ENCODE measurements at places on chromosomes 7 and 10. TPM values are rescaled to one million over a fixed set of nuclear protein-coding genes. Genes with fewer than 3 reads are reported as not detected.

GRCh38 chr7:139479620-139480019 is 3.9 kb downstream of the KLRG2 start:
- DNase-seq: no peak

- peak; percentile 47 for DNase-seq
These were observed 63.4 kb upstream of the DNAJB6 start for GRCh38 chr7:157273208-157274093.

EVX1 gene
- 0.10 TPM for total RNA-seq

C10orf143 gene
- total RNA-seq: 1.0 TPM

GRCh38 chr7:11403781-11404180 is 428.2 kb downstream of the THSD7A start:
- DNase-seq: no peak

- no peak for DNase-seq
These were observed 73.2 kb downstream of the PARP12 start for GRCh38 chr7:139989366-139990141.

GRCh38 chr10:121696854-121697253 is 98.6 kb upstream of the FGFR2 start:
- DNase-seq: no peak

- no peak for DNase-seq
These were observed 249.1 kb upstream of the SEMA3C start for GRCh38 chr7:81167934-81168333.

ANXA8 gene
- total RNA-seq: 0.72 TPM

GRCh38 chr10:98374217-98374985 is 40.6 kb downstream of the PYROXD2 start:
- no peak for DNase-seq

- DNase-seq: no peak
These were observed 134.1 kb downstream of the ZNF438 start for GRCh38 chr10:30897547-30897946.

DNA sequence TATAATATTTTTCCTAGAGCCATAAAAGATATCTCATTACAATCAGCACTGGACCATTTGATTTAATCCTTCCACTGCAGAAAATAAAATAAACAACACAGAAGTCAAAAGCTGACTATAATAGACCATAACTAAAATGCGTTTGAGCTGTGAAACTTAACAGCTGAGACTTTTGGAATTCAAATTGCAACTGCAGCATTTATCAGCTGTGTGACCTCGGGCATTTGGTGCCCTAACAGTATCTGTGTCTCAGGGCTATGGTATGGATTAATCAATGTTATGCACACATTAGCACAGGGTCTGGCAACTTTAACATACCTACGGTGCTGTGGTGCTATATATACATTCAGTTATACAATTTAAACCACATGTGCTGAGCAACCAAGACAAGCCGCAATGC is 160.1 kb downstream of the COL28A1 start:
- no peak for DNase-seq

PRKCQ gene
- total RNA-seq: 0.23 TPM

CNPY1 gene
- total RNA-seq: not detected

- no peak for DNase-seq
These were observed 14.4 kb upstream of the AHCYL2 start for GRCh38 chr7:129210256-129210988.

- DNase-seq: no peak
These were observed 18.5 kb downstream of the STRIP2 start for GRCh38 chr7:129452589-129453231.

VSIR gene
- 34.9 TPM for total RNA-seq

DNA sequence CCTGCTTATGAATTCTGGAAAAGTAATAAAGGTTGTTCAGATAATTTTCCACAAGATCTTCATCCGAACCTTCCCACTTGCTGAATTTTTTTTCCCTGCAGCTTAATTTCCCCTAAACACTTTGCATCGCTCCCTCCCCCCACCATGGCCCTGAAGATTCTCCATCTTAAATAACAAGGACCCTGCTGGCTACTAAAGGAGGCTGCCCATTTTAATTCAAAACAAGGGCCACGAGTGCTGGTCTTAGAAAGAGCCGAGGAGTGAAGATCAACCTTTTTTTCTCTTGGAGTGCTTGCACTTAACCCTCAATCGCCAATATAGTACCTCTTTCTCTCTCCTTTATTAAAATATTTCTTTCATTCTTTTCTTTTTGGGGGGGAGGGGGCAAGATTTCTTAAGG is 9.2 kb upstream of the SP8 start:
- no peak for DNase-seq

DNA sequence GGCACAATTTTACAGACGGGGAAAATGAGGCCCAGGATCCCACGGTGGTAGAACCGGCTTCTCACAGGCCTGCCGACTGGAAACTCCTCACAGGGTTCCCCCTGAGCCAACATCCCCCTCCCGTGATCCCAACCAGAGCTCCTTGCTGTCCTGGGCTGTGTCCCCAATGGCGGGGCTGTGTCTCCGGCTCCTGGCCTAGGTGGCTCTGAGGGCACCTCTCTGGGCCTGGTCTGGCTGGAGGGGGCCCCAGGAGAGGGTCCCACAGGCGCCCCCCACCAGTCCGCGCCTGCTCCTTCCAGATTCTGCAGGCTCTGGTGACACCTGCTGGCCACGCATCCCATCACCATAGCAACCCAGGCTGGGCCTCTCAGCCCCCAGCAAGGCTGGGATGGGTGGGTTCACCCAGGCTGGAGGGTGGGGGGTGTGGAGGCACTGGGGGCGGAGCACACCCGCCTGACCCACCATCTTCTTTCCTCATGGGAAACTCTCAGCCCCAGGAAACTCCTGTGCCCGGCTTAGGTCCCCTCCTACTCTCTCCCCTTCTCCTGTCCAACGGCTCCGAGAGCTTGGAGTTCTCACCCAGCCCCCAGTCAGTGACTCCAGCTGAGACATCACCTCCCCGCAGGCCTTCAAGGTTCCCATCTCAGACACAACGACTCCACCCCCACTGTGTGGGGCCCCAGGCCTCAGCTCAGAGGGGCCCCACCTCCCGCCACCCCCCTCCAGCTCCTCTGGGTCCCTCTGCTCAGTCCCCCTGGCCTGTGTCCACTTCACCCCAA is 27.1 kb upstream of the TNRC18 start:
- DNase-seq: no peak

PON1 gene
- not detected for total RNA-seq

DNA sequence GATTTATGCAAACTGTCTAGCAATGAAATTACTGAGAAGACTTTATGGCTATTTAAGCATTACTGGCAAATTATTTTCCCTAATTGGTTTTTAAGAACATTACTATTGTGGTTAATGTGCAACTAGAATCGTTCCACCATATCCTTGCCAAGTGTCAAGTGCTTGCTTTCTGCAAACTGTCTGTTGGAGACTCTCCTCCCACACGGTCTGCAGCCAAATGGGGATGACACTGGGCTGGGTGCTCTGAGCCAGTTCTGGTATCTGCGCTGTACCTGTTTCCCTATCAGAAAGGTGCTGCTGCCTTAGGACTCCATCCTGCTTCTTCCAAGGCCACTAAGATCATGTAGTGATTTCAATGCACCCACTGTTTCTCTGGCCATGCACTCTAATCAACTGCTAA is 110.4 kb downstream of the RAMP3 start:
- DNase-seq: no peak

GRCh38 chr10:110711382-110711781 is 67.2 kb downstream of the RBM20 start:
- no peak for DNase-seq

DNA sequence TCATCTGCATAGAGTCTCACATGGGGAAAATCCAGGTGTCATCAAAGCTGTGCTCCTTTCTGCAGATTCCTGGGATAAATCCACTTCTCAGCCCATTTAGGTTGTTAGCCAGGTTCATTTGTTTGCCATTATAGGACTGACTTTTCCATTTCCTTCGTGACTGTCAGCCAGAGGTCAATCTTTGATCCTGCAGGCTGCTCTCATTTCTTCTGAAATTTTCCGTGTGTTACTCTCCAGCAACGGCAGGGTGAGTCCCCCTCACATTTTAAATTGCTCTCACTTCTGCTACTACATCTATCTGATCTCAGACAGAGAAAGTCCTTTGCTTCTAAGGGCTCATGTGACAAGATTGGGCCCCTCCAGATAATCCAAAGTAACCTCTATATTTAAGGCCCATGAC is 150.7 kb upstream of the BET1 start:
- DNase-seq: no peak

DNA sequence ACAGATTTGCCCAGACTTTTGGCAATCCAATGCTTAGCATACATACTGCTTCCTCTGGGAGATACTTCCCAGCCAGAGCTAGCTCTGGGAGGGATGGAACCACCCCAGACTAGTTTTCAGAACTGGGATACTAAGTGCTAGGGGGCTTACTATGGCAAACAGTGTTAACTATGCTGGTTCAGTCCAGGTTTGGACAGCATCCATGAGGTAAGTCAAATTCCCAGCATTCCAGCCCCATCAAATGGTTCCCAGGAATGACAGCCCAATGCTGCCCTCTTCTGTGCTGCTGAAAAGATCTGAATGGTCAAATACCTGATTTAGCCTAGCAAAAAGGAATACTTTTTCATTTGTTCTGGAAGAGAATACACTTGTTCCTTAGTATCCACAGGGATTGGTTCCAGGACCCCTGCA is 141.7 kb upstream of the CCDC6 start:
- DNase-seq: no peak

ASB4 gene
- total RNA-seq: 0.15 TPM

DNA sequence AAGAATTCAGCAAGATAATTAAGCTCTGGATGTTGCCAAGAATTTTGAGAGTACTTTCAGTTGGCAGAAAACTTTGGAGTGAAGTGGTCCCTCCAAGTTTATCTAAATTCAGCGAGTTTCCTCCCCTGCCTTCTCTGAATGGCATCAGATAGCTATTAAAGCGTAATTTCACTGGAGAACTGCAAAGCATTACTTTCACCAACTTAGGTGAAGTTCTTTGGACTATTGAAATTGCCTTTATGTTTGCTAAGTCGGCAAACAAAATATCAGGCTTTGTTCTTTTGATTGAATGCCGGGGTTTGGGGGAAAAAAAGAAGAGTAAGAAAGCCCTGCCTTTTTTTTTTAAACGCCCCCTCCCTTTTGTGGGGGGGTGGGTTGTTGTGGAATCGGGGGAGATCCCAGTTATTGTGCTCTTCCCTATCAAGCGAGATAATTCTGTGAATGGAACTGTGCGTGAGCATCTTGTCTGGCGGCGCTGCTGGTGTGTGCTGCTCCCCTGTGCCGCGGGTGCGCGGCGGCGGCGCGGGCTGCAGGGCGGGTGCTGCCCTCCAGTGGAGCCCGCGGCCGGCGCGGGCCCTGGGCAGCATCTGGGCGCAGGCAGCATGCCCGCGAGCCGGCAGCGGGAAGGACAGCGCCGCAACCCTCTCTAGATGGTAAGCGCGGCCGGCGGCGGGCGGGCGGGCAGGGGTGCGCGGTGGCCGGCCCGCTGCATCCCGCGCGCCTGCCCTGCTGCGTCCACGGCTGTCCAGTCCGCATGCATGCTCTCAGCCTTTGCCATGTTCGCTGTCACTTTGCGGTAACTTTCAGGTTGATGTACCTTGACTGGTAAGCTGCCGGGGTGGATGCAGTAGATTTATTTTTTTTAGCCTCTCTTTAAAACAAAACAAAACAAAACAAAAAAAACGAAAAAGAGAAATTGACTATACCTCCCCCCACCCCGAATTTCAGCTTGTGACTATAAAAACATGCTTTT is 176.5 kb downstream of the TCF7L2 start:
- peak; percentile 25 for DNase-seq

- no peak for DNase-seq
These were observed 68.5 kb downstream of the SLC25A13 start for GRCh38 chr7:96253441-96253840.

PLAC9 gene
- total RNA-seq: not detected

GRCh38 chr10:3363311-3364045 is 190.9 kb upstream of the PITRM1 start:
- no peak for DNase-seq

DNA sequence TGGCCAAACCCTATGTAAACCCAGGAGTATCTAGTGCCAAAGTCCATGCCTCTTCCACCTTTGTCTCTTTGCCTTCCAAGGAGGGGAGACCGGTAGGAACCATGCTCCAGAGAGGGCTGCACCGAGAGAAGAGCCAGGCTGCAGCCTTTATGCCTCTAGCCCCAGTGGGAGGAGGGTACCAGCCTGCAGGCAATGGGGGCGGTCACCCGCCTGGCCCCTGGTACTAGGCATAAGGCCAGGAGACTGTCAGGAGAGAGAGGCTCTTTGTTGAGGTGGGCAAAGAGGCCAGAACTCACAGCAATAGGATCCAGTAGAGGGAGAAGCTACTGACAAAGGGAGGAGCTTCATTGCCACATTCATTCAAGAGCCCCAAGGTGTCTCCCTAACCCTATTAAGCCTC is 146.6 kb upstream of the PDE1C start:
- no peak for DNase-seq

EFCAB10 gene
- not detected for total RNA-seq

DNA sequence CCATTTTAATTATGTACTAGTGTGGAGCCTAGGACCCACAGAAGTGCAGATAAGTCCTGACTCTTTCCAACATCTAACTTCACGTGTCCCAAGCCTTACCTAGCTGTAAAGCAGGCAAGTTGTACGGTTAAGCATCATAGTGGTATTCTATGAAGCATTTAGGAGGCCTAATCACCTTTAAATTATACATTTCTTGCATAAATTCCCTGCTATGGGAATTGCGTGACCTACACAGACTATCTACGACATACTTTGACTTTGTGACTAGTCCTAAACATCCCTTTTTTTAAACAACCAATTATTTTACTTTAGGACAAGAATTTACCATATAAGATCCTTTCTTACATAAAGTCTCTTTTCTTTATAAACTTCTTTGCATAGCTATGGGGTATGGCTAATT is 37.7 kb upstream of the LRGUK start:
- DNase-seq: no peak

- no peak for DNase-seq
These were observed 171.3 kb downstream of the PRKCQ start for GRCh38 chr10:6408799-6409198.

- no peak for DNase-seq
These were observed 190.6 kb upstream of the CCDC6 start for GRCh38 chr10:60096761-60097513.

PAX2 gene
- total RNA-seq: 72.3 TPM

DNA sequence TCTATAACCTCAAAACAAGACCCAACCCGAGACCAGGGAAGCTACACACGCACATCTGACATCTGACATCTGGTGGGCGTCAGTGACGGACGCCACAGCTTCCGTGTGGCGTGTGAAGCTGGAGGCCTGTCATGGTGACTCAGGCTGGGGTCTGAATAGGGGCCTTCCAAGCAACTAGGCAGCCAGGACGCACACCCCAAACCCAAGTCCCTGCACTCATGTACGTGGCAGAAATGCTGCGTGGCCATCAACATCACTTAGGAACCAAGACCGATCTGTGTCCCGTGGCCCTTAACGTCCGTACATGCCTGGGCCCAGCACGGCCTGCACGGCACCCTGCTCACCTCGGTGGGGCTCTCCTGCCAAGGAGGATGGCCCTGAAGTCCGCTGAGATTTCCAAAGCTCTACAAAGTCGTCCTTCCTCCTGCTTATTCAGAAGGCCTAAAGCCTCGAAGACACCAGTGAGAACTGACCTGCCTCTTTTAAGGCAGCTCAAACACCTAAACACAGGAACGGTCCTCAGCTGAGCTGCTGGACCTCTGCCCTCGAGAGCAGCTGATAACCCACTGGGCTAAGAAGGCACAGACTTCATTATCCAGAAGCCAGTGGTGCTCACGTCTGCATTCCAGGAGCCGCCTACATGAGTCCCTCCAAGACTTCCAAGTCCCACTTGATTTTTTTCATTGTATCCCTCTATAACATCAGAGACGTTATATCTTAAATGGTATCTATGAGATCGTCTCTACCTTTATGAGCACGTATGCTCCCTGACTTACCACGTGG is 82.5 kb downstream of the DIP2C start:
- no peak for DNase-seq

TET1 gene
- total RNA-seq: 2.3 TPM
